ENCODE measurements at places on chromosomes 7 and 10. TPM values are rescaled to one million over a fixed set of nuclear protein-coding genes. Genes with fewer than 3 reads are reported as not detected.
A peak's percentile ranks its signal among the peaks of the same experiment; 100 is the strongest.

The ELFN1 gene
- total RNA-seq = not detected

The ASAH2B gene
- total RNA-seq = 11.1 TPM

DNA sequence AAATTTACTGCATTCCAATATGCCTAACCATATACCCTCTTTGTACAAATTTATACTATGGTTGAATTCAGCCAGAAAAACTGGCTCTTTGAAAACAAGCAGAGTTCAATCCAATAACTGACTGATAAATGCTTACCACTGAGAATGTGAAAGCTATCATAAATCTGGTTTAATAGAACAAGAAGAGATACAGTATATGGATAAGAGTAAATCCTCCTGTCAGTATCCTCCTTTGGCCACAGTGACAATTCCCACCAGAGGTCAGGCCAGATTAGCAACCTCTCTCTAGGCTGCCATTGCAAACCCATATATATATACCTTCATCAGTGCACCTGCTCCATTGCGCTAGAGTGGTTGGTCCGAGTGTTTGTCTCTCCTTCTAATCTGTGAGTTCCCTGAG lies 647.2 kb downstream of the GRM8 start:
- H3K4me3 ChIP-seq = no peak overlapping the region
- H3K36me3 ChIP-seq = no peaks in the 10 kb centered on the region
- no peak overlapping the region for H3K27ac ChIP-seq
- H3K4me1 ChIP-seq = no peaks in the 10 kb centered on the region

GRCh38 chr7:90841759-90842429 lies 245.8 kb downstream of the CDK14 start:
- no peaks in the 10 kb centered on the region for H3K4me1 ChIP-seq
- no peak overlapping the region for H3K27ac ChIP-seq
- no peak for DNase-seq
- H3K4me3 ChIP-seq = no peak overlapping the region
- no peaks in the 10 kb centered on the region for H3K27me3 ChIP-seq

DNA sequence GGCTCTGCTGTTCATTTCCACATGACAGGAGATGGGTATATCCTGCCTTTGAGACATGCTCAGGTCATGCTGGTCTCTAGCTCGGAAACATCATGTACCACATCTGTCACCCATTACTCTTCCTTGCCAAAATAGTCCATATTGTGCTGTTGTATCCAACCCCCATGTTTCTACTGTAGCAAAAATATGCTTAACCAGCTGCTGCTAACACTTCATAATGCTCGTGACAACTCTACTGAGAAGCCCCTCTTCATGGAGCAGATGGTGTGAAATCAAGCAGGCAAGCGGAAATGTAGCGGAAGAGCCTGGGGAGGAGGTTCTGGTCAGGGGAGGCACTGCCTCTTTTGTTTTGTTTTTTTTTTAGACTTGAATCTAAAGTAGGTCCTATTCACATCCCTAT lies 82.9 kb downstream of the NPY start:
- no peak overlapping the region for H3K27ac ChIP-seq
- DNase-seq = no peak
- peaks cover 33% of the 10 kb centered on the region for H3K27me3 ChIP-seq
- no peaks in the 10 kb centered on the region for H3K4me1 ChIP-seq
- H3K36me3 ChIP-seq = no peaks in the 10 kb centered on the region

DNA sequence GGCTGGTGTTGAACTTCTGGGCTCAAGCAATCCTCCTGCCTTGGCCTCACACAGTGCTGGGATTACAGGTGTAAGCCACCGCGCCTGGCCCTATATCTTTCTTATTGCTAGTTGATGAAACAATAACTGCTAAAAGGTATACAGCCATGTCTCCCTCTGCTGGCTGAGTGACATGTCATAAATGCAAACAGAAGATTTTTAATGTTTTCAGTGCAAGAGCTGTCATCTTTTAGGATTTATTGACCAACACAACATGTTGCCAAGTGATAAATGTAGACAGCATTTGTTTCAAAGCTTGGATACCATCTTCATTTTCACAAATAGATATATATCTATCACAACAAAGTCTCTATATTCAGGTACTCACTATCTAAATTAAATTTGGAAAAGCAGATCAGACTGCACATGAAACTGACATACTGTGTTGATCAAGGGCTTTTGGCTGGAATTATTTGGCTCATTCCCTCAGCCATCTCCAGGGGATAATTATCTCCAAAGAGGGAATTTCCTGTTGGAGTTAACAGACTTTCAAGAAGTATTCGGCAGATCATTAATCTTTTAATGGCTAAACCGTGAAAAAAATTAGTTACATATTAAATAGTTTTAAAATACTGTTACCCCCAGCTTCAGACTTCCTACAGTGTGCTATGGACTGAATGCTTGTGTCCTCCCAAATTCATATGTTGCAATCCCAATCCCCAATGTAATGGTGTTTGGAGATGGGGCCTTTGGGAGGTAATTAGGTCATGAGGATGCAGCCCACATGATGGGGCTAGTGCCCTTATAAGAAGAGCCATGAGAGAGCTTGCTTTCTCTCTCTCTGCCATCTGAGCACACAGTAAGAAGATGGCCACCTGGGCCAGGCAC lies 41.3 kb upstream of the SRPK2 start:
- peak; percentile 38 for DNase-seq
- H3K36me3 ChIP-seq = no peaks in the 10 kb centered on the region
- H3K4me3 ChIP-seq = no peak overlapping the region
- peaks cover 36% of the 10 kb centered on the region for H3K4me1 ChIP-seq
